ENCODE measurements at places on chromosomes 6 and 20. TPM values are rescaled to one million over a fixed set of nuclear protein-coding genes. Genes with fewer than 3 reads are reported as not detected.

The HTR1E gene
- not detected for total RNA-seq

The CST4 gene
- not detected for total RNA-seq

The FABP7 gene
- total RNA-seq, result not detected

The HLA-DOA gene
- under 0.01 TPM for total RNA-seq

The FOXQ1 gene
- under 0.01 TPM for total RNA-seq

The ZNF322 gene
- total RNA-seq, result 18.0 TPM

The THBD gene
- total RNA-seq, result 38.6 TPM

The LIN28B gene
- not detected for total RNA-seq

The LSM14B gene
- 24.9 TPM for total RNA-seq

The EGFL8 gene
- 1.2 TPM for total RNA-seq

The POPDC3 gene
- 0.14 TPM for total RNA-seq

The CBLN4 gene
- total RNA-seq, result not detected

The OLIG3 gene
- total RNA-seq, result not detected

The SCUBE3 gene
- 0.72 TPM for total RNA-seq

The LAMA4 gene
- 444 TPM for total RNA-seq

The CCDC170 gene
- total RNA-seq, result under 0.01 TPM

The BPIFB1 gene
- total RNA-seq, result not detected

The MMP24 gene
- total RNA-seq, result 0.27 TPM

The PLCB4 gene
- 3.5 TPM for total RNA-seq

The TOX2 gene
- 11.8 TPM for total RNA-seq

The METTL24 gene
- not detected for total RNA-seq

The RAMACL gene
- total RNA-seq, result 8.7 TPM

The SEL1L2 gene
- not detected for total RNA-seq

The CCN2 gene
- total RNA-seq, result 711 TPM

The MROH8 gene
- 1.5 TPM for total RNA-seq

The MEI4 gene
- total RNA-seq, result not detected

The ANGPT4 gene
- total RNA-seq, result not detected

The MLN gene
- not detected for total RNA-seq

The PSORS1C2 gene
- total RNA-seq, result not detected

The TRIM31 gene
- not detected for total RNA-seq

The OR2B2 gene
- total RNA-seq, result not detected

The COL21A1 gene
- total RNA-seq, result 0.66 TPM

The HLA-DQA1 gene
- not detected for total RNA-seq

The MYLK4 gene
- 0.40 TPM for total RNA-seq

The CTAGE9 gene
- total RNA-seq, result not detected

The BFSP1 gene
- 2.3 TPM for total RNA-seq

The WFDC12 gene
- not detected for total RNA-seq

The LPA gene
- not detected for total RNA-seq

The MEP1A gene
- not detected for total RNA-seq

The THEMIS gene
- not detected for total RNA-seq

The CCN6 gene
- not detected for total RNA-seq

The ESF1 gene
- 22.7 TPM for total RNA-seq

The NKAIN4 gene
- not detected for total RNA-seq

The RIPOR2 gene
- total RNA-seq, result not detected

The RHAG gene
- total RNA-seq, result not detected

The RSPH4A gene
- total RNA-seq, result not detected

The CRIP3 gene
- not detected for total RNA-seq

The CST11 gene
- not detected for total RNA-seq

The LYRM4 gene
- total RNA-seq, result 18.8 TPM

The BEND6 gene
- 1.1 TPM for total RNA-seq

The CRYBG1 gene
- total RNA-seq, result 55.7 TPM

Measured in thoracic aorta endothelial cell (primary cell).